AG10803 (cell line): ENCODE measurements at places on chromosomes 12 and 14.
A peak's percentile ranks its signal among the peaks of the same experiment; 100 is the strongest.

DNA sequence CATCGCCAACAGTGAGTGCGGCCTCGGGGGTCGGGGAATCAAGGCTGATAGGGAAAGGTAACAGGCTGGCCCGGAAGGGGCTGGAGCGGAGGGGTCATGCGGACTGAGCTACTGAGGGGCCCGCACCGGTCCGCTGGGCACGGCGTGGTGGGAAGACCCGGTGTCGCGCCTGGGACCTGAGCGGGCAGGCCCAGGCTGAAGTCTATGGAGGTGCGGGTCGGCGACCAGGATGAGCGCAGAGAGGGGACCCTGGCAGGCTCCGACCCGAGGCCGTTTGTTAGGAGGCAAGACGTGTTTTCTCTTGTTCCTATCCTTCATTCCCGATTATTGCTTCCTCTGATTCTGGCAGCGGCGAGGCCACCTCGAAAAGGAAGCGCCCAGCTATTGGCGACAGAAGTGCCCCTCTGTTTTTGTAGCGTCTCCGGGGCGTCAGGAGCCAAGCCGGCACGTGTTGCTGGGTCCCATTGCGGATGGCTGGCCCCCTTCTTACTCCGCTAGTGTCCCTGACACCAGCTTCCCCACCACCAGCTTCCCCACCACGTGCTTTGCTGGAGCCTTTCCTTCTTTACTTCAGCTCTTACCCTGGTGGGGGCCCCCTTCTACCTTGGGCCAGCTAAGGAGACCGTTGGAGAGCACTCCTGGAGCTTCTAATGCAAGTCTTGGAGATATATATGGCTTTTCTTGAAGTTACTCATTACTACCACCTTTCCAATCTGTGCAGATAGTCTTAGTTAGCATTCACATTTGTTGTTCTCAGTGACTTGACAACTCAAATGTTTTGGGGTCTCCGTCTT lies 653 bp downstream of the PA2G4 start:
- peak; percentile 5 for DNase-seq

DNA sequence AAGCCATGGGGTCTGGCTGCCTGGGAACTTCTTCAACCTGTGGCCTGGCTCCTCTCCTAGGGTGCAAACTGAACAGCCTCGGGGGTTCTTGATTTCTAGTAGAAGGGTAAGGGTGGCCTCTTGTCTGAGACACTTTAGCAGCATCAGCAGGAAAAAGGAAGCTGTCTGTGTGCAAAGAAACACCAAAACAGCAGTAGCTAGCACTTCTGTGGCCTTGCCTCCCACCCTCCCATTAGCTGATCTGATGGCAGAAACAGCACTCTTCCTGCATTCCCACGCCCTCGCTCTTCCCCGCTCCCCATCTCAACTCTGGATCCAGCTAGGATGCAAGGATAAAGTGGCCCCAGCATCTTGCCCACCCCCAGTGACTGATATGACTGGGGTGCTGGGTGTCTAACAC lies 20.7 kb downstream of the SLC7A8 start:
- DNase-seq = no peak

DNA sequence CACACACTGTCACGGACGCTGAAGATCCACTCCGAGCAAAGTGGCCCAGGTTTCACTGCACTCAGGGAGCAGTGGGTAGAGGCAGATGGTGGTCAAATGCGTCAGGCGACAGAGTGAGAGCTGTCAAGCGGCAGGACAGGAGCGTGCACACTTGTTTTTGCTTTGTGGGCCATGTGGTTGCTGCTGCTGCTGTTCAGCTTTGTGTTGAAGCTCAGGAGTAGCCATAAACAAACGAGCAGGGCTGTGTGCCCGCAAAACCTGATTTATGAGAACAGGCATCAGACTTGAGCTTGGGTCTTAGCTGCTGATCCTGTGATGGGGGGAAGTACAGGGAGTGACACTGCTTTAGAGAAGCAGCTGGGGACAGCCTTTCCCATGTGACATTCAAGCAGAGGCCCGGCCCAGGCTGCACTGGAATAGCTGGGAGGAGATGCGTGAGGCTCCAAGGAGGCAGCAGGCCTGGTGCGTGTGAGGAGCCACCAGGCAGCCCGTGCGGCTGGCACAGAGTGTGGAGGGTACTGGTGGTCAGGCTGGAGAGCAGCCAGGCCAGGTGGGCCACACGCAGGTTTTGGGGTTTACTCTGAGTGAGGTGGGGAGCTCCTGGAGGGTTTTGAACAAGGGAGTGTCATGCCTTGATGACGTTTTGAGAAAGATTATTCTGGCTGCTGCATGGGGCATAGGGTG lies 31.1 kb upstream of the ASPG start:
- no peak for DNase-seq

DNA sequence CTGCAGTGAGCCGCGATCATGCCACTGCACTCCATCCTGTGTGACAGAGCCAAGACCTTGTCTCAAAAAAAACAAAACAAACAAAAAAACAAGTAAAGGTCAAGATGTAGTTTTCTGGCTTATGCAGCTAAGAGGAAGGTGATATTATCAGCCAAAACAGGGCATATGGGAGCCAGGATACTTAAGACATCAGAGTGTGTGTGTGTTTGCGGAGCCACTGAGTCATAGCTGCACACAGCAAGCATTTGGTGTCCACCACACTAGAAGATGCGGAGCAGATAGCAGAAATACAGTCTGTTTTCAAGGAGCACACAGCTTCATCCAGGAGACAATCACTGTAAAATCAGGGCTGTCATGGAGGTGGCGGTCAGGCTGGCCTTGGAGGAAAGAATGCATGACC lies 72.6 kb upstream of the REP15 start:
- DNase-seq = peak; percentile 25

- no peak for DNase-seq
These were observed 203.1 kb downstream of the AEBP2 start for GRCh38 chr12:19642345-19642744.

- DNase-seq = no peak
These were observed 1.9 kb upstream of the HAL start for GRCh38 chr12:95997911-95998510.

DNA sequence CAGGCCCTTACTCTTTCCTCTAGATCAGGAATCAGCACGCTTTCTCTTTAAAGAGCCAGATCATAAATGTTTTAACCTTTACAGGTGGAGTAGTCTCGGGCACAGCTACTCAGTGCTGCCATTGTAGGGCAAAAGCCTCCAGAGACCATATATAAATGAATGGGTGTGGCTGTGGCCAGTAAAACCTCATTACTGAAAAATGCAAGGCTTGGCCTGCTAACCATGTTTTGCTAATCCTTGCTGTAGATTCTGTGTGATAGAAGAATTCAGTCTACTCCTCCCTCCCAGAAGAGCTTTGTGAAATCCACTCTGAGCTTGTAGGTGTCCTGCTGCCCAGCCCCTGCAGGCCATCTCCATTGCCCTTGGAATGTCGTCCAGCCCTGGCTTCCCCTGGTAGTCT lies 58.1 kb downstream of the HSP90AA1 start:
- peak; percentile 88 for DNase-seq

DNA sequence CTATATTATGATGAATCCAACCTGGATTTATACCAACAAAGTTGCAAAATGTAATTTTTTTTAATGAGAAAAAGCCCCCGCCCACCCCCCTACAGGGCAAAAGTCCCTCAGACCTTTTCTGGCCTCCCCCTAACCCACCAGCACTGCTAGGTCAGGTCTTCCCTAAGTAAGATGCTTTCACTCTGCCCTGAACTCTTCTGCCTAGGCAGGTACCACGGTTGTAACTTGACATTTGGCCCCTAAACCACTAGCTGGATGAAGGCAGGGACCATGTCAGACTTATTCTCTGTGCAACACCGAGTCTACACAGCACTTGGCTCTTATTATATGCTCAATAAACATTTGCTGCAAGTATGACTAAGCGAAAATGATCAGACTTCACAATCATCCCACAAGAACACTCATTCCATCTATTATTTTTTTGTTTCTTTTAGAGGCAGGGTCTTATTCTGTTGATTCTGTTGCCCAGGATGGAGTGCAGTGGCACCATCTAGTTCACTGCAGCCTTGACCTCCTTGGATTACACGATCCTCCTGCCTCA lies 63.2 kb downstream of the SPRING1 start:
- DNase-seq = peak; percentile 15

DNA sequence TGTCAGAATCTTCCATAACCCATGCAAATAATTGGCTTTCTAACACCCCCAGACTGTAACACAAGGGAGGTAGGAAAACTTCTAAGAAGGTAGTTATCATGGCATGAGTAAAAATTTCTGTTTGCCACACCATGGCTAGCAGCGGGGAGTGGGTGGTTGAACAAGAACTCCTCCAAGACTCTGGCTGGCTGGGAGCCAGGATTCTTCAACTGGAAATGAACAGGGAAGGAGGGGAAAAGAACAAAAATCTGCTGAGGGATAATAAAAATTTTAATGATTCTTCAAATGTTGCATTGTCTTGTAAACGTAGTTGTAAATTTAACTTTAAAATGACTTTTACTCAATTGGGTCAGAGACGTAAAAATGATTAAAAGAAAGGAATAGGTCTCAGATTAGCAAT lies 78.9 kb downstream of the AKAP6 start:
- DNase-seq = no peak

DNA sequence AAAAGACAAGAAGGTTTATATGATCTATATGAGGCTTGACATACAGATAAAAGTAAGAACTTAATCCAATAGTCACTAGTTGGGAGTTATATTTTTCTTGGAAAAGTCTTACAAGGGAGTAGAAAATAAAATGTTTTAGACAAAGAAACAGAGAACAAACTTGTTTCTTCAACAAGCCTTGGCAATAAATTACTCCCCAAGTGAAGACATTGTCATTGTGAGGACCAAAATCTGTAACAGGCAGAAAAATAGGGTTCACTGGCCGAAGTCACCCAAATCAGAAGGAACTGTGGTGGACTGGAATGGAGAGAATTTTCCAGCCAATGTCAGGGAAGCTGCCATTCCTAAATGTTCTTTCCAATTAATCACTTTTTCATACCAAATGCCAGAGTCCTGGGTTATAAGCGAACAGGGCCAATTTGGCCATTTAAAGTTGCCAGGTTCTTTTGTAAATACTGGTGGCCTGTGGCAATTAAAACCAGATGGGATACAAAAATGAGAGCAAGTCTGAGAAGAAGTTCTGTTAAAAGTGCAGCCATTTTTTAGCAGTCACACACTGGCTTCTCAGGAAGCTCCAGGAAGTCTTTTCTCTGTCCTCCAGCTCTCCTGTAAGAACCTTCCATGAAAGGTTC lies 117.3 kb upstream of the OVCH1 start:
- peak; percentile 12 for DNase-seq

- DNase-seq = peak; percentile 46
These were observed 4.9 kb downstream of the ZBTB39 start for GRCh38 chr12:57001448-57001906.

DNA sequence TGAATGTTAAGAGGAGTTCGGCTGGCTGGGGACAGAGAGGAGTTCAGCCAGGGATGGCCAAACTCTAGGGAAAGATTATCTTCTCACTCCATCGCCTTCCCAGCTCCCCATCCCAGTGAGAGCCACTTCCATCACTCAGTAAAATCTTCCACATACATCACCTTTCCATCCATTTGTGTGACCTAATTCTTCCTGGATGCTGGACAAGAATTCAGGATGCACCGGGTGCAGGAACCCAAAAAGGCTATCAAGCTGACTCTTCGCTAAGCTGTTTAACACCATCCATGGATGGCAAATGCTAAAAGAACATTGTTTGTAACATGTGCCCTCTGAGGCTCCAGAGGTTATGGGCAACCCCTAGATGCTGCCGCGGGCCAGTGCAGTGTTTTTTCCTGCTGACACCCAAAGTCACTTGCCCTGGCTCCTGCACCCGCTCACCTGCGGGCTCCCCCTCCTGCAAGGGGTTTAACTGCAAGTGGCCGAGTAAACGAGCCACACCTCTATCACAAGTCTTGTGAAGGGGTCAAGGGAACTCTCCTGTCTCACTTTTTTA lies 216.0 kb upstream of the NPAS3 start:
- DNase-seq = no peak

DNA sequence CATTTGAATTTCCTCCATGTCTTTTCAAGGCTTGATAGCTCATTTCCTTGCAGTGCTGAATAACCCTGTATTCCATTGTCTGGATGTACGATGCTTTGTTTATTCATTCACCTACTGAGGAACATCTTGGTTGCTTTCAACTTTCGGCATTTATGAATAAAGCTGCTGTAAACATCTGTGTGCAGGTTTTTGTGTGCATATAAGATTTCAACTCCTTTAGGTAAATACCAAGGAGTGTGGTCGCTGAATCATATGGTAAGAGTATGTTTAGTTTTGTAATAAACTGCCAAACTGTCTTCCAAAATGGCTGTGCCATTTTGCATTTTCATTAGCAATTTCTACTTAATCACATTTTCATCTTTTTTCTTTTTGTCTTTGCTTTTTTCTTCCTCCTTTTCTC lies 327.7 kb upstream of the TBX3 start:
- DNase-seq = no peak

GRCh38 chr14:84006643-84007155 lies 1523.2 kb upstream of the FLRT2 start:
- no peak for DNase-seq

GRCh38 chr14:101977311-101978071 lies 13.1 kb downstream of the DYNC1H1 start:
- no peak for DNase-seq

- DNase-seq = peak; percentile 86
These were observed 35.1 kb upstream of the LTBP2 start for GRCh38 chr14:74647061-74647677.

GRCh38 chr12:25458047-25458552 lies 95.0 kb downstream of the LMNTD1 start:
- peak; percentile 88 for DNase-seq

GRCh38 chr12:20477672-20478071 lies 109.3 kb downstream of the PDE3A start:
- DNase-seq = no peak

DNA sequence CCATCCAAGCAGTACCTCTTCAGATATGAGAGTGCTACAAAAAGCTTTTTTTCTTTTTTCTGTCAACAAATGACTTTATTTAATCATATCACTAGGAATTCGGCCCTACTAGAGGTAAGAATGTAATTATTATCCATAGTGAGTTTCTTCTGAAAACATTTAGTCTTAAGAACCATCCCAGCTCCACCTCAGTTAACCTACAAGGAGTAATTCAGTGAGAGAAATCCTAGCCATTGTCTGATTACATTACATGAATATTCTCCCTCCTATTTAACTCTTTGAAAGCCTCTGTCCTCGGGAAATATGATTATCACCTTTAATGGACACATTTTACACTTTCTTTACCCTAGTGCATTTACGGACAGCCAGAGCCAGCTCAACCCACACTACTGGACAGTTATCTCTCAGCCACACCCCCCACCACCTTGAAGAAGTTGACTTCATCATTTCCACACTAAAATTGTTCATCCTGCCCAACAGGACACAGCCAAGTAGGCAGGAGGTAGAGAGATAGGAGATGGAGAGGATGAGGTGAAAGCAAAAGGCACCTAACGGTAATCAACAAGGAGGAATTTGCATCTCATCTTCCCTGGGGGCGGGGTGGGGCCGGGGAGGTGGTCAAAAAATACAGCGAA lies 1.3 kb downstream of the PPFIA2 start:
- no peak for DNase-seq

GRCh38 chr14:71403656-71404055 lies 496.4 kb downstream of the PCNX1 start:
- no peak for DNase-seq

GRCh38 chr14:93737634-93738033 lies 50.7 kb downstream of the PRIMA1 start:
- no peak for DNase-seq

- DNase-seq = no peak
These were observed 62.8 kb upstream of the EIF5 start for GRCh38 chr14:103271189-103271588.

- no peak for DNase-seq
These were observed 47.4 kb downstream of the SLC38A4 start for GRCh38 chr12:46778415-46778814.
